ENCODE measurements at places on chromosomes 3 and 15.

DNA sequence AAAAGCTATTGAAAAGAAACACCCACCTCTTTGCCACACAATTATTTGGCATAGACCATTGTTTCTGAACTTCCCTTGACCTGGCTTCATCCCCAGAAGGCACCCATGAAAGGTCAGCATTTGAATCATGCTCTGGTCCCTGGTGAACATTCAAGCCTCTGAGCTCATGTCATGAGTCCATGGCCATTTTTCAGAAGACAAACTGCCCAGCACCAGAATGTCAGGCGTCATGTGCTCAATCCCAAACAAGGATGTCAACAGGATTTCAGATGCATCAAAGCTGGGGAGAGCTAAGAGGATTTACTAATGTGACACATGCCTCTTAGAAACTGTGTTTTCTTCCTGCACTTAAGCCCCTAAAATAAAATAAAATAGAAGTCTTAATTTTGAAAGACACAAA, 41.3 kb downstream of the TMED3 start:
- no peak for DNase-seq

- DNase-seq: no peak
Measured at GRCh38 chr15:90645873-90646575, 71.1 kb upstream of the BLM start.

- DNase-seq: no peak
Measured at GRCh38 chr3:147688868-147689267, 279.7 kb downstream of the ZIC1 start.

DNA sequence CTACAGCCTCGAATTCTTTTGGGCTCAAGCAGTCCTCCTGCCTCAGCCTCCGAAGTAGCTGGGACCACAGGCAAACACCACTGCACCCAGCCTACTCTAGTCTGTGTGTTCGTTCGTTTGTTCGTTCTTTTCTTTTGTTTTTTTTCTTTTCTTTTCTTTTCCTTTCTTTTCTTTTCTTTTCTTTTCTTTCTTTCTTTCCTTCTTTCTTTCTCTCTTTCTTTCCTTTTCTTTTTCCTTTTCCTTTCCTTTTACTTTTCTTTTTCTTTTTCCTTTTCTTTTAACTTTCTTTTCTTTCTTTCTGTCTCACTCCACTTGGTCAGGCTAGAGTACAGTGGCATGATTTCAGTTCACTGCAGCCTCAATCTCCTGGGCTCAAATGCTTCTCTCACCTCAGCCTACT, 36.8 kb downstream of the LMLN start:
- DNase-seq: no peak

DNA sequence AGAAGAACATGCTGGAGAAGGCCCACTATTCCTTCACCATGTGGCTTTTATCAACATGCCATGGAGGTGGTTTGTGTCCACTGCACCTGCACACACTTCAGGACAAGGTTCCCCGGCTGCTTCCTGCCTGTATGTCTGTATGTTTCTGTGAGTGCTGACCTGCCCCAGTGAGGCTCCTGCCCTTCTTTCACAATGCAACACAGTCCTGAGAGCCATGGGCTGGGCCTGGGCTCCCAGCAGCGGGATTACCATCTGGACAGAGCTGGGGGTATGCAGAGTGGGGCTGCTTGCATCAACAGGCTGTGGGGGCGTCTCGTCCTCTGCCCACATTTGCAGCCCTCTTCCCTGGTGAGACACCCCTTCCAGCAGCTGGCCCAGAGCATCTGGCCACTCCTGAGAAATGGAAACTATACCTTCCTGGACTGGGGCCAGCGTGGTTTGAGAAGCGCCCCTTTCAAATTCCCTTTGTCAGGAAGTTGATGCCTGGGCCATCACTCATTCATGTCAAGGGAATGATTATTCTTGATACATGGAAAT, 29.3 kb upstream of the C15orf39 start:
- no peak for DNase-seq

GRCh38 chr3:175941352-175941751, 1082.2 kb downstream of the NAALADL2 start:
- no peak for DNase-seq

GRCh38 chr15:38197553-38197952, 55.1 kb upstream of the SPRED1 start:
- no peak for DNase-seq

DNA sequence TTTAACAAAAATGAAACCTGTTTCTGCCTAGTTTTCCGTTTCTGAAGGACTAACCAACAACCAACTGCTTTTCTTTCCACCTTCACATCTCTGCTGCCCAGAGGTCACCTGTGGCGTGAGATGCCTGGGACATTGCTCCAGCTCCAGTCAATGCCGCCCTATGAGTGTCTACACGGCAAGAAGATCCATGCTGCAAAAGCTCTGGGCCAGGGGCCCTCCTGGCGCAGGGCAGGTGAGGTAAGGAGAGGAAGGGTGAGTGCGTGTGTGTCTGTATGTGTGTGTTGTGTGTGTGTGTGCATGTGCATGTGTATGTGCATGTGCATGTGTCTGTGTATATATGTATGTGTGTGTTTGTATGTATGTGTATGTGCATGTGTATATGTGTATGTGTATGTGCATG, 131.4 kb downstream of the NSMCE3 start:
- DNase-seq: no peak

DNA sequence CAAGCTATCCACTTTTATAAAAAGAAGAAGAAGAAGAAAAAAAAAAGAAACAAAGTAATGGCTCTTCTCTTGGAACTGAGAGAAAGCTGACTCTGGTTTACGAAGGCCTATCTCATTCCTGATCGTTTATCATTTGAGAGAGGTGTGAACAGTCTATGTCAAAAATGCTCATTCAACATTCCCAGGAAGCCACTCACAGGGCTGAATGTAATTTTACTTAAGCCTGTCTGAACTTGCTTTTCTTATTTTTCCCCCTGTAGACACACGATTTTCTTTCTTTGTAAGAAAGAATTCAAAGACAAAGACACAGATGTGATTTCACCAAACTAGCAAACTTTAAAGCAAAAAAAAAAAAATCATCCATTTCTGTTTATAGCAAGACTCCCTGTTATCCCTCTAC, 805.8 kb downstream of the FHIT start:
- DNase-seq: no peak

- DNase-seq: no peak
Measured at GRCh38 chr3:107680698-107681097, 157.9 kb downstream of the BBX start.

- DNase-seq: no peak
Measured at GRCh38 chr3:11718637-11719405, 75.1 kb upstream of the VGLL4 start.

- DNase-seq: no peak
Measured at GRCh38 chr3:156463123-156463522, 91.8 kb downstream of the SSR3 start.

DNA sequence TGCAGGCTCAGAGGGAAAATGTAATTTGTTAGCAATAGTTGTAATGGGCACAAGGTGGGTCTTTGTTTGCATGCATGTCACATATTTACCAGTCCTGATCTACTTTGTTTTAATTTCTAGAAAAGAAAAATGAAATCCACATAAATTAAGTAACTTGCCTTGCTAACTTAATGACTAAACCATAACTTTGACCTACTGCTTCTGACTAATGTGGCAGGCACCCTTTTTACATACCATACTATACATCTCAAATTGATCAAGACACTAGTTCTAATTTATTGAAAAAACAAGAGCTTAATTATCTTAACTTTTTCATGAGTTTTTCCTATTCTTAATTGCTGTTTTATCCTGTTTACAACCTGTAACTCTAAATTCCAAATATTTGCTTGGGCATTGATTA, 93.2 kb downstream of the ATP11B start:
- DNase-seq: no peak

DNA sequence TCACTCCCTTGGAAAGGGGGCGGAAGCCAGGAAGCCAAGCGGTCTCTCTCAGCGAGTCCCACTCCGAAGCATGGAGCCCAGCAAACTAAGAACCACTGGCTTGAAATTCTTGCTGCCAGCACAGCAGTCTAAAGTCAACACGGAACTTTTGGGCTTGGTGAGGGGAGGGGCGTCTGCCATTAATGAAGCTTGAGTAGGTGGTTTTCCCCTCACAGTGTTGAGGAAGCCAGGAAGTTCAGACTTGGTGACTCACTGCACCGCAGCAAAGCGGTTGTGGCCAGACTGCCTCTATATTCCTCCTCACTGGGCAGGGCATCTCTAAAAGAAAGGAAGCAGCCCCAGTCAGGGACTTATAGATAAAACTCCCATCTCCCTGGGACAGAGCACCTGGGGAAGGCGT, 665.4 kb upstream of the CBLB start:
- no peak for DNase-seq

- DNase-seq: no peak
Measured at GRCh38 chr15:85414037-85414436, 33.6 kb downstream of the AKAP13 start.

DNA sequence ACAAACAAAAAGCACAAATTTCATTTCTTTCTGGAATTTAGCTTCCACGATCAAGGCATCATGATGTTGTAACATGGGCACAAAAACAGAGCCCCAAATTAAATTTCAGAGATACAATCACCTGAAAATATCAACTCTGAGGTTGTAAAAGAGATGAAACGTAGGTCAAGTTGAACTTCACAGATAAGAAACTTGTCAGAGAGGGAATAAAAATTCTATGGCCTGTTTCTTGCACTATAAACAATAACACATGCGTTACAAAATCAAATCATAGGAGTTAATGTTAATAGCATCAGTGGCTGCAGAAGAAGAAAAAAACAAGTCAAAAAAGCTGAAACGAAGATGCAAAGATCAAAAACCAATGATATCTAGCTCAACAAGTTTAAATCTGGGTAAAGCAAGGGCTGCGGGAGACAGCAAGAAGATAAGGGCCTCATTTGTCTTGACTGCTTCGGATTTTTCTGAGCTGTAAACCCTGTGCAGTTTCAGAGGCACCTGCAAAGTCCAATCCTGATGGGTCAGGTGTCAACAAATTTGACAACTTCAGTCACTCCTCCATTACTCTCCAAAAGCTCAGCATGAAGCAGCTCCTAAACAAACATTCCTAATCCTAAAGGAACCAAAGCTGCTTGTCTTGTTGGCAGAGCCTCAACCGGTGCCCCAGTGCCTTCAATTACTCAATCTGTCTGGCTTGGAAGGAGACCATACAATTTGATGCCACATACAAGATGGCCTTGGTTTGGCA, 219.8 kb downstream of the STT3B start:
- no peak for DNase-seq

DNA sequence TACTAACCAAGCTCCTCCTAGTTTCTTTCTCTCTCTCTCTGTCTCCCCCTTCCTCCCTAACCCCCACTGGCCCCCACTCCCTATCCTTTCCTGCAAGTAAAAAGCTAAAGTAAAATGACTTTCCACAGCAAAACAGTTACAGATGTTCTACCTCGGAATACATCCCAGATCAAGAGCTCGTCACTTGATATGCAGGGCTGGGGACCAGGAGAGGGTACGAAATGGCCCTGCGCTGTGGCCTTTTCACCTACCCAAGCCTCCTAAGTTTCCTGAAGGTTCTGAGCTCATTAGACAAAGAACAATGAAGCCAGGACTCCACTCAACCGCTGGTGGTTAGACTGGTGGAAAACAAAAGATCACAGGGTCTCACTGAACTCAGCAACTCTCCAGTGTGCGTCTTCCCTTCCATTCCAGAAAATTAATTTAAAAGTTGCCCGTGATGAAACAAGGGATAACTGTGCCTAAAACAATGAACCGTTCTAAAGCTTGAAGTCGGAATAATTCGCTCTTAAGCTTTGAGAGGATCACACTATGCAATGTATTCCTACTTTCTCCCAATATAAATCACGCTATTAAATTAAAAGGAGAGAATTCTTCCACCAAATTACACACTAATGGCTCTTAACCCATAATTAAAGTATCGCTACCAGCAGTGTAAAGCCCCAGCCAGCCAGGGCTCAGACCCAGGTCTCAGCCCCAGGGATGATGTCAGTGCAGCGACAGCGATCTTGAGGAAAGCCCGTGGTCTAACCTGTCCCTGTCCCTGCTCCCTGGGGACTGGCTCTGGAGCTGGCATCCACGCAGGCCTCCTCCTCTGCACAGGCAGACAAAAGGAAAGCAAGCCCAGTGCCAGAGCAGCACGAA, 5.0 kb downstream of the VGLL4 start:
- no peak for DNase-seq

DNA sequence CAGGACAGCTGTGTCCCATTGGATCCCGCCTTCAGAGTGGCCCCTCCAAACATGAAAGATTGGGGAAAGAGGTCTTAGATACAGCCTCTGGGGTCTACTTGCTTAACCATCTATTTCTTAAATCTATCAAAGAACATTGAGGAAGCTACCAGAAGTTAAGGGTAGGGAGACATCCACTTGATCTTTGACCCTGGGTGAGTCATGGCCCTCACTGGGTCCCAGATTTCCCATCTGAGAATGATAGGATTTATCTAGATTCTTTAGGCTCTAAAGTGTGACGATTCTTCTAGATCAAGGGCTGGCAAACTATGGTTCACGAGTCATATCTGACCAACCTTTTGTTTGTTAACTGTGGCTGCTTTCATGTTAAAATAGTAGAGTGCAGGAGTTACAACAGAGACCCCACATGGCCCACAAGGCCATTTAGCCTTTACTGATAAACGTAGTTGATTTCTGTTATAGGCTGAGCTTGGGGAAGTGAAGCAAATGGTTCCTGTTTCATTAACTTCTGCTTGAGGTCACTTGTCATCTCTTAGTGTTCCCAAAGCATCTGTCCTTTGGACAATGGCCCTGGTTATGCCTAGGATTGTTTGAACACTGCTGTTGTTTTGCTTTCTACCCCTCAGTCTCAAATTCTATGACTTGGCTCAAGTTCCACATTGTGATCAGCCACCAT, 8.0 kb downstream of the MUC13 start:
- no peak for DNase-seq

GRCh38 chr3:169574531-169574930, 89.0 kb downstream of the MECOM start:
- DNase-seq: no peak

GRCh38 chr15:84598993-84599392, 1.8 kb upstream of the ZSCAN2 start:
- DNase-seq: no peak

GRCh38 chr3:9613056-9613748, 36.1 kb upstream of the MTMR14 start:
- no peak for DNase-seq

DNA sequence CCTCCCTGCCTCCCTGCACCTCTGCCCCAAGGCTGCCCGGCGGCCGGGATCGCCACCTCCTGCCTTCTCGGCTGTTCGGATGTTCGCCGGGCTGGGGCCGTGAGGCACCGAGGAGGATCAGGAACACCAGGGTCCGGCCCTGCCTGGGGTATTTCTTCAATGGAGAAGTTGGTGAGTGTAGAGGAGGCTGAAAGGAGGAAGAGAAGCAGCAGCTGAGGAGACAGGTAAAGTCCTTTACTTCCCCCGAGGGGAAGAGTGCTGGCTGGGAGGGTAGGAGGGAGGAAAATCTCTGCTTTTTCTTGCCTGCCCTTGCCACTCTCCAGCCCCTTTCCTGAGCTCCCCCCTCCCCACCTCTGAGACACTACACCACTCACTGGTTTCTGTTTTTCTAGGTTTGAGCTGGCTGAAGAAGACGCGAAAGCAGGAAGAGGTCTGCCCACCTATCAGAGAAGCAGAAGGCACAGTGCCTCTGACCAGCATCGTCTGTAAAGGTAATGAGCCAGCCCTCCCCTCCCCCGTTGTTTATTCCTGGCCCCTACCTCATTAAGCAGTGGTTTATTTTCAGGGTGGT, 519 bp downstream of the ASB7 start:
- DNase-seq: no peak

Data from BJ (cell line).